CMK (cell line): ENCODE measurements at places on chromosomes 4 and X.

DNA sequence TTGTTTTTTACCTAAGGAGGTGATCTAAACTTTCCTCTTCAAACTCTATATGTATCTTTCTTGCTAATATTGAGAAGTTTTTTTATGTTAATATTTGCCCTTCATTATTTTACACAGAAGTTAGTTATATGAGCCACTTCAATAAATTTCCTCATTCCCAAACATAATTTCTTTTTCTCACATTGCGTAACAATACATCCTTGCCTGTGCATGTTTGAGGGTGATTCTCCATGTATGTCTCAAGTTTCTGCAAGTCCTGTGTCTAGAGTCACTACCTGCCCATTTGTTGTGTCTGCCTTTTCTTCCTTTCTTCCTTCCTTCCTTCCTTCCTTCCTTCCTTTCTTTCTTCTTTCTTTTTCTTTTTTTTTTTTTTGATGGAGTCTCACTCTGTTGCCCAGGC lies 2057.9 kb downstream of the PCDH7 start:
- no peak for DNase-seq

GRCh38 chr4:13984991-13985800 lies 357.7 kb upstream of the BOD1L1 start:
- peak; percentile 29 for DNase-seq

DNA sequence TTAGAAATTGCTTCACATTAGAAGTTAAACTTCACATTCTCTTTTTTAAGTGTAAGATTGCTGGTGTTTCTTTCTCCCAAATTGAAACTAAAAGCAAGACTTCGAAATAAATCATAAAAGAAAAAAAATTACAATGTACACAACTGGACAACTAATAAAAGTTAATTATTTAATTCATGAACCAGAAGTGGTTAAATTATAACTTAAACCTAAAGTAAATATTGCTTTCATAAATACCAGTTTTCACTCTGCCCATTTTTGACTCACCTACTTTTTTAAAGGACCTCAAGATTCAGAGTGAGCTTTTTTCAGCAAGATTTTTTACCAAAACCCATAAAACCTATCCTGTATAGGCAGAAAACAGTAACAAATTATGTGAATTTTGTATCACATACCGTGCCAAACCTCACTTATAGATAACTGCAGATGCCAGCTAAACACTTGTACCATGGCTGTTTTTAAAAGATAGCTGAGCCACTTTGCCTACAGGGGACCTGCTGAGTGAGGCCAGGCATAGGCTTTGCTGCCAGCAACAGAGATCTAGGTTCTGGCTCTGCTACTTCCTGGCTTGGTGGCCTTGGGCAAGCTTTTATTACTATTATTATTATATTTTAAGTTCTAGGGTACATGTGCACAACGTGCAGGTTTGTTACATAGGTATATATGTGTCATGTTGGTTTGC lies 259.8 kb downstream of the NR3C2 start:
- peak; percentile 29 for DNase-seq

DNA sequence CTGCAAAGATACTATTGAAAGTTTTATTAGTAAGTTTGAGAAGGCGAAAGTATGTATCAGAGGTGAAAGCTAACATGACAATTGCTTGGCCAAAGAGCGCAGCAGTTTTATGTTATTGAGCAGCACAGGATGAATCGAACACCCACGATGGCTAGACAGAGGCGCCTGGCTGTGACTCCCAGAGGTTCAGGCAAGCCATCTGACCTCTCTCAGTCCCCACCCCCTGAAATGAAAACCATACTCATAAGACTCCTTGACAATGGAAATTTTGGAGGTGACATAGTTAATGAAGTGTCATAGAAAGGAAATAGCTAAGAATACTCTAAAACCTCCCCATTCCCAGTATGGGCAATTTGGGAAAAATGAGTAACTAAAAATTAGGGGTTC lies 70.6 kb downstream of the MGST2 start:
- no peak for DNase-seq

GRCh38 chr4:95500361-95500760 lies 48.4 kb downstream of the UNC5C start:
- DNase-seq = no peak

GRCh38 chr4:71807469-71807868 lies 23.6 kb upstream of the GC start:
- no peak for DNase-seq
